Naive thymus-derived CD8-positive, alpha-beta T cell (primary cell): ENCODE measurements at places on chromosomes 7 and 10. TPM values are rescaled to one million over a fixed set of nuclear protein-coding genes. Genes with fewer than 3 reads are reported as not detected.

ZNRF2 gene
- 29.4 TPM for total RNA-seq

CDHR3 gene
- total RNA-seq = 5.8 TPM

ANKRD30A gene
- total RNA-seq = not detected

FOXI2 gene
- not detected for total RNA-seq

PKD2L1 gene
- total RNA-seq = not detected

TMEM229A gene
- not detected for total RNA-seq

VAX1 gene
- not detected for total RNA-seq

PAX4 gene
- total RNA-seq = not detected

TRIM73 gene
- 28.3 TPM for total RNA-seq
